Activated CD4-positive, alpha-beta T cell treated with anti-CD3 and anti-CD28 coated beads for 24 hours (primary cell): ENCODE measurements at places on chromosomes 6 and 20.

GRCh38 chr6:154638369-154638768 lies 94.8 kb upstream of the SCAF8 start:
- DNase-seq: no peak

DNA sequence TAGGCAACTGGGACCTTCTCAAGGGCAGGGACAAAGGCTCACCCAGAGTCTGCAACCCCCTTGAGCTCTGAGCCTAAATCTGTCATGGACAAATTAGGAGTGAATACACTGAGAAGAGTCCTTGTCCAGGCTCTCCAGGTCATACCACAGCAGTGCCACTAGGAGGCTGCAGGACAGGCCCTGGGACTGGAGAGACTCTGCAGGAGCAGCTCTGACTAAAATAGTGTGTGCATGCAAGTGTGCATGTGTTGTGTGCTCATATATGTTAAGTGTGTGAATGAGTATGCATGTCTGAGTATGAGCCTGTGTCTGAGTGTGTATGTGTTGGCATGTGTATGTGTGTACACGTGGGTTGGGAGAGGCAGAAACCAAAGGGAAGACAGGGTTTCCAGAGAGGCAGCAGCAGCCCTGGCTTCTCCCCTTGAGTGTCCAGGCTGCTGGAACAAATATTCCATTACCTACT lies 27.1 kb downstream of the MRPL14 start:
- DNase-seq: no peak

DNA sequence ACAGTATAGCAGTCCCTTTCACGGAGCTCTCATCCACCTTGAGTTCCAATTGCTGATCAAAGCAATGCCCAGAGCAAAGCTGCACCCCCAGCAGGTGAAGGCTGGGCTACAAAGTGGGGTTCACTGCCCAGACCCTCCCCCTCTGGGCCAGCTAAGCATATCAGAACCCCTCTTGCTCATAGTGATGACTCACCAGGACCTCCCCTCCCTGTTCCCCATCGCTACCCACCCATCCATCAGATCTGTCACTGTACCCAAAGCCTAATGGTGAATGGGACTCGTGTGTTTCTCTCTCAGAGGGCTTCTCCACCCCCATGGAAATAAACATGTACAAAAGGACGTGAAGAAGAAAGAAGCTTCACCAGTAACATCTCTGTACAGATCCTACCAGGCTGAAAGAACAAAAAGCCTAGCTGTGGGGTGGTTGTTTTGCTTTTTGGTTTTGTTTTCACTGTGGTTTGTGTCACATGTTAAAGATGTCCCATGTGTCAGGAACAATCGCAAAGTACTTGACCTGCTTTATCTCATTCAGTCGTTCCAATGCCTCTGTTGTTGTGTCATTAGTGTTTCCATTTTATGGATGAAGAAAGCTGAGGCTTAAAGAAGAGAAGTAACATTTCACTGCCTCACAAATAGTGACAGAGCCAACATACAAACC lies 518.5 kb downstream of the CD83 start:
- DNase-seq: no peak

DNA sequence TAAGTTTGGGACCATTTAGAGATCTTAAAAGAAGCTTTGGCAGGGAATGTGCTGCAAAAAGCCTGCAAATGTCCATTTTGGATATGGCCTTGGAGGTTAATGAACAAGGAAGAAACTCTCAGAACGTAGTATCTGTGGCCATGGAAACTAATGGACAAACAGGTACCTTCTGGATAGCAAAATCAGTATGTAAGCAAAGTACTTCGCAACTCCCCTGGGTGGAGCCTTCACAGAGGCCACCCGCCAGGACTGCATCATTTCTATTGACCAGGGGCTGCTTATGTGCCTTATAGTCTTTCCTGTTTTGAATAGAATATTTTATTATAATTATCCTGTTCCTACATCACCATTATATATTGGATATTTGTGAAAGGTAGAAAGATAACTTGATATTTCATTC lies 510.8 kb upstream of the SYNCRIP start:
- no peak for DNase-seq

GRCh38 chr6:89794324-89794723 lies 25.3 kb downstream of the MDN1 start:
- DNase-seq: no peak

DNA sequence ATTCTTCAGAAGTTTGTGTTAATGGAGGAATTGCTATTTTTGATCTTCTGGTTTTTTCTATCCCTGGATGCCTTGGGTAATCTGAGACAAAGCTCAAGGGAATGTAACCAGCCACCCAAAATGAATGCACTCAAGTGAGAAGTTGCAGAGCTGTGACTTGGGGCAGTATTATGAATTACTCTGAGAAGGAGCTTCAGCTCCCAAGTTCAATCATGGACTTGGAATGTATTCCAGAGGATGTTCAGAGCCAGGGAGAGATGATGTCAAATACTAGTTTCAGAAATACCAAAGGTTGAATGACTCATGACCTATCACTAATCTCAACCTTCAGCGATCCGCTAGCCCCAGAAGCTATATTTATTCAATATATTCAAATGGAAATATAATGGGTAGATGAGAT lies 375.2 kb upstream of the PLCB4 start:
- DNase-seq: no peak

GRCh38 chr6:27281105-27281539 lies 31.0 kb downstream of the POM121L2 start:
- DNase-seq: no peak

GRCh38 chr20:51183451-51183850 lies 160.5 kb upstream of the KCNG1 start:
- DNase-seq: no peak

- no peak for DNase-seq
Observed at GRCh38 chr20:50991076-50991475, 31.8 kb downstream of the KCNG1 start.

DNA sequence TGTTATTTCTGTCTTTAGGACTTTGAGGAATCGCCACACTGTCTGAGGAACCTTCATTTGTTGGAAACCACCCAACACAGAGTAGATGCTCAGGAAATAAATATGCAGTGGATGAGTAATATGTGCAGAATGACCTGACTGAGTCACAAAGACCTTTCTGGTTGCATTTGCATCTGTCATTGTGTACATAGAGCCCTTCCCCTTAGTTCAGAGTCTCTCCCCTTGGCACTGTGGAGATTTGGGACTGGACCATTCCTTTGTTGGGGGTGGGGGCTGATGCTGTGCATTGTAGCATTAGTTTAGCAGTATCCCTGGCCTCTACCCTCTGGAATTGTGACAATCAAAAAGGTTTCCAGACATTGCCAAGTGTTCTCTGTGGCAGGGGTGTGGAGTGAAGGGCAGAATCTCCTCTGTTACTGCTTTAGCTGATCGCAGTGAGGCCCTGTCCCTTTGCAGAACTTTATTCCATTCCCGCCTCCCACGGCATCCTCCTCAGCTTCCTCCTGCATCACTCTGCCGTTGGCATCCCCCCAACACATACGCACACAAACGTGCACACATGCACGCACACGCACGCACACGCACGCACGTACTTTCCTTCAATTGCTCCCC lies 64.5 kb downstream of the EYA2 start:
- DNase-seq: no peak

- DNase-seq: no peak
Observed at GRCh38 chr6:33627876-33628275, 6.8 kb downstream of the ITPR3 start.

- DNase-seq: no peak
Observed at GRCh38 chr6:137031122-137031521, 13.6 kb downstream of the IL20RA start.

DNA sequence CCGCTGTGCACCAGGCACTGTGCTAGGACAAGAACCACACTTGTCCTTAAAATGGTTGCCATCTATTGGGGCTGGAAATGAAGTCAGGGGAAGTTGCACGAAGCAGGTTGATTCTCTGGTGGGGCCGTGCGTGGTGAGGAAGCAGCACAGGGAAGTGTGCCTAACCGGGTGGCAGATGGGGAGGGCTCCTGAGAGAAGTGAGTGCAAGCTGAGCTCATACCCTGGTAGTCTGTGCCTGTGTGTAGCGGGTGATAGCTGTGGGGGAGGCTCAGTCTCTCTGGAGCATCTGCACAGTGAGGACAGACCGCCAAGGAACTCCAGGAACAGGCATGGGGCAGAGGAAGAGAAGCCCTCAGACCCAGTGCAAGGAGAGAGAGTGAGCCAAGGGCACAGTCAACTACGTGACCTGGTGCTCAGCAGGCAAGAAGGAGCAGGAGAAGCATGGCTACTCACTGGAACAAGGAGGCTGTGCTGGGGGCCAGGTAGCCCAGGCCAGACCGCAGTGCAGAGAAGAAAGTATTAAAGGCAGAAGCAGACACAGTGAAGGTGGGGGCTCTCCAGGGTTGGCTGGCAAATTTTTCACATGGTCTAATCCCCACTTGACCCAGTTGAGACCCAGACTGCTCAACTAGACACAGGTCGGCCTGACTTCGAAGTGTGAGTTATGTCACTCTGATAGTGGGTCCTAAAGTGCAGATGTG lies 155.0 kb downstream of the CDH26 start:
- DNase-seq: no peak

DNA sequence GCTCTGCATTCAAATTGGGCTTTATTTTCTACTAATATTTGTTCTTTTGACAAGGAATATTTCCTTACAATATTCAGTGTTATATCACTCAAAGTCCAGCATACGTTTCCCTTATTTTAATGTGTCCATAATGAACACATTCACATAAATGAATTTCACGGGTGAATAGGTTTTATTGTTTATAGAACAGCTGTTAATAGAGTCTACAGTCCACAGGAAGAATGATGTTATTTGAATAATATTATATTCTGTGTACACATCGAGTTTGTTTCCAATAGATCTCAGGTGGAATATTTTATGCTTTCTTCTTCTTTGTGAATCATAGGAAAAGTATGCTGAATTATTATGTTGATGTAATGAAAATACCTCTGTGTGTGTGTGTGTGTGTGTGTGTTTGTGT lies 582.4 kb downstream of the CDH26 start:
- no peak for DNase-seq

DNA sequence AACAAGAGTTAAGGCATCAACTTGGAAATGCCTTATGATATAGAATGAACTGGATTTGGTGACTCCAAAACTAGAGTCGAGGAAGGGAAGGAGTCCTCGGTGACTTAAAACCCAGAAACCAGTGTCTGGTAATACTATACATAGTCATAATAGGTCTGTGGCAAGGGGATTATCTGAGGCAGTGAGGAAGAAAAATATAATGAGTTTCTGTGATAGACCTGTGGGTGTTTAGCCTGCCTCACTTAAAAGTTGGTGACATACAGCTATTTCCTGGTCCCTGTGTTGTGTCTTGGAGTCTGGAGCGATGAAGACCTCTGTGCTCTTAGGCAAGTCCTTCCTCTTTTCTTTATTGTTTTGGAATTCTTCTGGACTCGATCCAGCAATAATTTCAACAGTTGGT lies 5.1 kb upstream of the MYO6 start:
- no peak for DNase-seq

DNA sequence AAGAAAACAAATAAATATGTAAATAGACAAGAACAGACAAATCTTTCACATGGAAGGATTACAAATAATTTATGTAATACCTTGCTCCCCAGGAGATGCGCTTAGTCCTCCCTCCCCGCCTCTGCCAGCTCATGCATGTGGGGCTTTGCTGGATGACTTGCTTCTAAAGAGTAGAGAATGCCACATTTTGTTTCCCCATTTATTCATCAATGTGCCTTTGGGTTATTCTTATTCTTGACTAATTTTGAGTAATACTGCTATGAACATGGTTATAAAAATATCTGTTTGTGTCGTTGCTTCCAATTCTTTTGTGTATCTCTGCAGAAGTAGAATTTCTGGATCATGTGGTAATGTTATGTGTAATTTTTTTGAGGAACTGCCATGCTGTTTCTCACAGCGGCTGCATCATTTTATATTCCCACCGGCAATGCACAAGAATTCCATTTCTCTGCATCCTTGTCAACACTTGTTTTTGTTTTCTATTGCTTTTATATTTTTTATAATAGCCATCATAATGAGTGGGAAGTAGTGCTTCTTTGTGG lies 23.8 kb upstream of the DUSP22 start:
- no peak for DNase-seq

DNA sequence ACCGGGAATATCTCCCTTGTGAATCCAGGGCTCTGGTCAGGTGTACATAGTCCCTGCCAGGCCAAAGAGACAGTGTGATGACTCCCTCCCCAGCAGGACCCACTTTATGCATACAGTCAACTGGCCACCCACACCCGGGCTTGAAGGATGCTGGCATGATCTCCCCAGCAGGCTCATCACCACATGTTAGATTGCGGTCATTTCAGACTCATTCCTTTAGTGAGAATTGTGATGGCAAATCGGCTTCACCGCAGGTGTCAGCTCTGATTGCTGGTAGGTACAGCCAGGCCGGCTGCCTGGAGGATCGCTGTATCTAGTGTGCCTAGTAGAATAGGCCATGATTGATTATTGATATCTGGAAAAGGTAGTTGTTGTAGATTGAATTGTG lies 24.5 kb downstream of the CD83 start:
- DNase-seq: no peak

GRCh38 chr6:143107440-143107839 lies 46.8 kb downstream of the AIG1 start:
- no peak for DNase-seq

GRCh38 chr6:77813090-77813489 lies 160.3 kb downstream of the MEI4 start:
- DNase-seq: no peak

GRCh38 chr6:21133901-21134300 lies 459.6 kb upstream of the SOX4 start:
- no peak for DNase-seq

- peak; percentile 60 for DNase-seq
Observed at GRCh38 chr20:64101731-64102621, 5.4 kb downstream of the NPBWR2 start.

- no peak for DNase-seq
Observed at GRCh38 chr6:127216810-127217789, 49.6 kb upstream of the RNF146 start.

GRCh38 chr6:154410619-154411072 lies 54.0 kb upstream of the IPCEF1 start:
- DNase-seq: peak; percentile 8

DNA sequence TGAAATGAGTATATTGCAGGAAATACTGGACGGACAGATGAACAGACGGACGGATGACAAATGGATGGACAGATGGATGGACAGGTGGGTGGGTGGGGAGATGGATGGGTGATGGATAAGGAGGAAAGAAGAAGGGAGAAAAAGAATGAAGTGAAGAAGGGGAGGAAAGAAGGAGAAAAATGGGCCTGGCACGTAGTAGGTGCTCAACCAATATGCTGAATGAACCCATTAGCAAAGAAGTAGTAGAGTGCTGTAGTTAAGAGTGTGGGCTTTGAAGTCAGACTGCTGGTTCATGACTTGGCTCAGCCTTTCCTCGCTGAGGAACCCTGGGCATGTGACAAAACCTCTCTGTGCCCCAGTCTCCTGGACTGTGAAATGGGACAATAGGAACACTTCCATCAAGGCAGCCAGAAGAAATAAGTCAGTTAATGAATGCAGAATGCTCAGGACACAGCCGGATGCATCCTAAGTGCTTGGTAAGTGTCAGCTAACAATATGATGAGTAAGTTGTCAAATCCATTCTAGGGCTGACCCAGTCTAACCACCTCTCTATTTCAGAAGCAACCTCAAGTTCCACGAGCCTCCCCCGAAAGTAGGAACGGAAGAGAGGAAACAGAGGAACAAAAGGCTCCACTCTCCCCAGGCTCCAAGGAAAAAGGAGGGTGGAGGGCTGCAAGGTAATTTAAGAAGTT lies 37.9 kb downstream of the PREX1 start:
- no peak for DNase-seq
